ENCODE measurements at places on chromosomes 2 and 18.

DNA sequence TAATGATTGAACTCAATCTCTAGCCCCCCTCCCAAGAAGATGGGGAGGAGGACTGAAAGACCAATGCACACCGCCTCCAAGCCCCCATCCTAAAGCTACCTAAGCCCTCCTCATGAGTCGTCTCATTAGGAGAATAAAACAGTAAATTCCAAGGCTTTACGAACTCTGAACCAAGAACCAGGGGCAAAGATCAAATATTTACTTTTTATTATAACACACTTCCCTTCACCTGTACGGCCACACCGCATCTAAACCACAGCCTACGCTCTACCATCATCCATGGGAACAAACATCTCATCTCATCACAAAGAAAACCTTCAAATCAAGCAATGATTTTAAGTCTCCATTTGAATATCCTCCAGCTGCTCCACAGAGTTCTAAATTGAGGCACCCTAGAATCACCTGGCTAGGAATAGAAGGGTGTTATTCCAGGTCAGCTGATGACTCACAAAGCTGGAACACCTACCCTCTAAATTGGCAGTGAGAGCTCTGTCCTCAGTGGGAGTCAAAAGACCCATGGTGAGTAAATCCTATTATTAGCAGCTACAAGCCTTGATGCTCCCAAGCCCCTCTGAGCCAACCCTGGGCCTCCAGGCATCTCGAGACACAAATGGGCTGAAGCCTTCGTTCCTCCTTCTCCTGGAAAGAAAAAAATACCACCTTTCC is 45.6 kb upstream of the BZW1 start:
- DNase-seq = no peak

DNA sequence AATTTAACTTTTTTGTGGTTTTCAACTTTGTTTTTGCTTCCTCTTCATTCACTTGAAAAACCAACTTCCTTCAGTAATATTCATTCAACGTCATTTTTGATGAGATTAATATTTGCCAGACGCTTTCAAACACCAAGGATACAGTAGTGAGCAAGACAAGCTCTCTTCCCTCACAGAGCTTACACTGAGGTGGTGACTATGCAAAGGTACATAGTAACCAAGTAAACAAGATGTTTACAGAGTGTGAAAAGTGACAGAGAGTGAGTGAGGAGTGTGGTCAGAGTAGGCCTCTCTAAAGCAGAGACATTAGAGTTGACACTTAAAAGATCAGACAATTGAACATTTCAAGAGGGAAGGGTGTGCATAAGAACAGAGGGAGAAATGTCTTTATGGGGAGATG is 155.5 kb downstream of the TMEM247 start:
- no peak for DNase-seq

DNA sequence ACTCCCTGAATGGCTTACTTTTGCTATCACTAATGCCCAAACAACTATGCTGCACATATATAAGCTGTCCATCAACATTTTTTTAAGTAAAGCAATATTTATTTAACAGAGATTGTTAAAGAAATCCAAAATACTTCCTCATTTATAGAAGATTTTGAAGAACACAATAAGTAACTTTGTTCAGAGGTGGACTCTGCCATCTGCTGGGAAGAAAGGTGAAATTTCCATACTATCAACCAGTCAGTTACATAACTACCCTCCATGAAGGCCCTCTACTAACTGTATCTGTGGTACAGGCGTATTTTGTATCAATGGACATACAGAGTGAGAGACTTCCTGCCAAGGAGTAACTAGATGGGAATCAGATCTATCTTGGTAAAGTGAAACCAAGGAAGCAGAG is 106.0 kb downstream of the DTNB start:
- DNase-seq = no peak

GRCh38 chr2:26652361-26653041 is 11.3 kb upstream of the CIB4 start:
- no peak for DNase-seq

DNA sequence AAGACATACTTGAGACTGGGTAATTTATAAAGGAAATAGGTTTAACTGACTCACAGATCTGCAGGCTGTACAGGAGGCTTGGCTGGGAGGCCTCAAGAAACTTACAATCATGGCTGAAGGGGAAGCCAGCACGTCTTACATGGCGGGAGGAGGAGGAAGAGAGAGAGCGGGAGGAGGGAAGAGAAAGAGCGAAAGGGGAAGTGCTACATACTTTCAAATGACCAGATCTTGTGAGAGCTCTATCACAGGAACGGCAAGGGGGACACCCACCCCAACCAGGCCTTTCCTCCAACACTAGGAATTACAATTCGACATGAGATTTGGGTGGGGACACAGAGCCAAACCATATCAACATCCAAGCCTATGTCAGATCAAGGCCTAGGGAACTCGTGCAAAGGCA is 24.2 kb downstream of the MYL12B start:
- no peak for DNase-seq

DNA sequence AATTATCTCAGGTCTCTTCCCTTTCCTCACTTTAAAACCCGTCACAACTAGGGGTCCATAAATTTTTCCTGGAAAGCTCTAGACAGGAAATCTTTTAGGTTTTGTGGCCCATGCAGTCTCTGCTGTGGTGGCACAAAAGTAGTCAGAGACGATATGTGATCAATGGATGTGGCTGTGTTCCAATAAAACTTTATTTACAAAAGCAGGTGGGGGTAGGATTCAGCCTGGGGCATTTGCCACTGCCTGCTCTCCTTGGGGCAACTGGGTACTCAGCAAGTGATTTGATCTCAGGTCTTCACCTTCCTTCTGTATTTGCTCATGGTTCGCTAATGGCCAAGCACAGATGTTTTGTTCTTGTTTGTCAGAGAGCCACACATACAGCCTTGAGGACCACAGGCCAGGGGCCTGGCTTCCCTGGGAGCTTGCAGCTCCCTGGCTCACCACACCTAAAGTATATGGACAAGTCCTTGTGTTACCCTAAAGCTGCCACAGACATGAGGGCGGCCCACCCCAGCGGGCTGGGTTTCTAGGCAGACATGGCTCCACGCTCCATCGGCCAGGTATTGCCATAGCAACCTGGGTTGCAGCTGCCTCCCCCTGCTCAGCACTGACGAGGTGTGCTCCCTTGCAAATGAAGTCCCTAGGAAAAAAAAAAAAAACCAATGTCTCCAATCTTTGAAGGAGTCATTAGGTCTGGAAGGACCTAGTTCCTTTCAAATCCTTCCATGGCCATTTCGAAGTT is 89.7 kb upstream of the YWHAQ start:
- no peak for DNase-seq

DNA sequence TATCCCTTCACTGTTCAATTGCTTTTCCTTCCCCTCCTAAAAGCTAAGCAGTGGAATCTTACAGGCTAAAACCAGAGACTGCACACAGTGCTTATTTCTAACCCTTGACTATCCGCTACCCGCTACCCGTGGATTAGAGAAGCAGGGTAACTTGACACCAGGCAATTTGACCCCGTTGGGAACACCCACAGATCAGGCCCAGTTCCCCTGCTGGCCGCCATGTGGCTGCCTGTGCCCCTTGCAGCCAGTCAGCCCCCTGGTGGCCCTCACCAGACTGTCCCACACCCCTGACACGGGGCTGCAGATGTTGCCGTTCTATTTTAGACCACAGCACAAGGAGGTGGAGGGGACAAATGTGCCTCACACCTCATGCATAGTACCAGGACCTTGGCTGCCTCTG is 74.8 kb downstream of the TXNL1 start:
- peak; percentile 69 for DNase-seq

GRCh38 chr2:235325151-235325550 is 168.7 kb upstream of the AGAP1 start:
- no peak for DNase-seq

- DNase-seq = peak; percentile 17
Measured at GRCh38 chr18:21660078-21660477, 44.5 kb downstream of the ABHD3 start.

- DNase-seq = no peak
Measured at GRCh38 chr2:73746015-73746876, 9.1 kb upstream of the TPRKB start.

DNA sequence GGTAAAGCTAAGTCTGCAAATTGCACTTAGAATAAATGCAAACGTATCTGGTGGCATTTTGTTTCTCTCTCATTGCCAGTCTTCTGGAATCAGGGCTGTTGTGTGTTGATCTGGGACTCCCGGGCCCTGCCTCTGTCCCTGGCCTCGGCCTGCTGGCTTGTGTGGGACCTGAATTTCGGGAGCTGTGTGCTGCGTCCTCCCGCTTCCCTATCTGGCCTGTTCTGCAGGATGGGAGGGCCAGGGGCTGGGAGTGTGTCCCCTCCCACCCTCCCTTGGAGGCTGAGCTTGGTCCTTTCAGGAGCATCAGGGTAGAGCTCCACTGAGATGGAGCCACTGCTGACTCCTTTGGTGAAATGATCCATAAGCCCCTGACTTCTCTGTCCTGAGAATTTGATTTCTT is 118.5 kb downstream of the ACKR3 start:
- no peak for DNase-seq

GRCh38 chr2:56647997-56648396 is 464.2 kb downstream of the CCDC85A start:
- DNase-seq = no peak

DNA sequence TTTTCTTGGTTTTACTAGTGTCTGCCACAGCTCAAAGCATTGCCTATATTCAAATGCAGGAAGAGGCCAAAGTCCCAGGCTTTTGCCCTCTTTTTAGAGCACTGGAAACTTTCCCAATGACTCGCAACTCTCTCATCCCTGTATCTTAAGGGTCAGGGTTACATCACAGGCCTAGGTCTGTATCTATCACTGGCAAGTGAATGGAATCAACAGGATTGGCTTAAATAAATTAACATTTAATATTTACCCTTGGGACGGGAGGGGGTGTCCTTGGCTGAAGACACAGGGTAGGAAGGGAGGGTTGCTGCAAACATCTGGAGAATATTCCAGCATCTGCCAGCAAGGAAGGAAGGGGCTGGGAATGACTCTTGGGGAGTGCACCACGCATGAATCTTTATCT is 242.6 kb downstream of the SLC4A3 start:
- no peak for DNase-seq

GRCh38 chr2:222102575-222103349 is 196.0 kb downstream of the PAX3 start:
- DNase-seq = no peak

DNA sequence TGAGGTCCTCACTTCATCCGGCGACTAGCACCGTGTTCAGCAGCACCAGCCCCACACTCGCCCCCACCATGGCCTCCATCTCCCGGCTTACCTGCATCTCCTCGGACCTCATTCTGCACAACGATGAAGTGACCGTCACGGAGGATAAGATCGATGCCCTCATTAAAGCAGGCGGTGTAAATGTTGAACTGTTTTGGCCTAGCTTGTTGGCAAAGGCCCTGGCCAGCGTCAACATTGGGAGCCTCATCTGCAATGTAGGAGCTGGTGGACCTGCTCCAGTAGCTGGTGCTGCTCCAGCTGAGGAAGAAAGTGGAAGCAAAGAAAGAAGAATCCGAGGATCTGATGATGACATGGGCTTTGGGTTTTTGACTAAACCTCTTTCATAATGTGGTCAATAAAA is 70.5 kb upstream of the MYCN start:
- DNase-seq = no peak

DNA sequence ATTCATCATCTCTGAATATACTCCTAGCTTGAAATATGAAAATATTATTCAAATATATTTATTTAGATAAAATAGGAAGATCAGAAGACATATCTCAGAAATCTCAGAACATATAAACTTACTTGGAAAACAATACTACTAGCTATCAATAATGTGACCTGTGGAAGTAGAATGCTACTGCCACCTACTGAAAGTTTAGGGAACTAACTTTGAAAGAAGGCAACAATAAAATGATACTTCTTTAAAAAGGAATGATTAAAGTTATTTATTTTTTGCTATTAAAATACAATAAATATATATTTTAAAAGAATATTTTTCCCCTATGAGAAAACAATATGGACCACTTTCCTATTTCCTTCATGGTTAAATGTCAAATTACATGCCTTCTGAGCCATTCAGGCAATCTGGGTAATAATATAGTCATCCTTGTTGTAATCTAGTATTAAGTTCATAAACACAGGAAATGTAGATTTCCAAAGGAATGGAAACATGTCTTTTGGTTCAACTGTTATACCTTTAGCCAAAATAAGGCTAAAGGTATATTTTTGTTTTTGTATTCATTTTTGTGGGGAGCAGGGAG is 26.0 kb downstream of the ACADL start:
- no peak for DNase-seq

DNA sequence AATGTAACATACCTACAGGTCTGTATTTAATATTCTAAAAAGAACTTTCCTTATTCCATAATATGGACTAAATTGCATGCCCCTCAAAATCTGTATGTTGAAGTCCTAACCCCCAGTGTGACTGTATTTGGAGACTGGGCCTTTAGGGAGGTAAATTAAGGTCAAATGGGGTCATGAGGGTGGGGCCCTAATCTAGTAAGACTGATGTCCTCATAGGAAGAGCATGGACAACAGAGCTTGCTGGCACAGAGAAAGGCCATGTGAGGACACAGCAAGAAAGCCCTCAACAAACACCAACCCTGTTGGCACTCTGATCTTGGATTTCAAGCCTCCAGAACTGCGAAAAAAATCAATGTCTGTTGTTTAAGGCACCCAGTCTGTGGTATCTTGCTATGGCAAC is 18.6 kb downstream of the SF3B1 start:
- DNase-seq = no peak

GRCh38 chr18:54961016-54961423 is 1.8 kb upstream of the CCDC68 start:
- DNase-seq = no peak

- DNase-seq = no peak
Measured at GRCh38 chr2:100213595-100213994, 71.2 kb upstream of the AFF3 start.

DNA sequence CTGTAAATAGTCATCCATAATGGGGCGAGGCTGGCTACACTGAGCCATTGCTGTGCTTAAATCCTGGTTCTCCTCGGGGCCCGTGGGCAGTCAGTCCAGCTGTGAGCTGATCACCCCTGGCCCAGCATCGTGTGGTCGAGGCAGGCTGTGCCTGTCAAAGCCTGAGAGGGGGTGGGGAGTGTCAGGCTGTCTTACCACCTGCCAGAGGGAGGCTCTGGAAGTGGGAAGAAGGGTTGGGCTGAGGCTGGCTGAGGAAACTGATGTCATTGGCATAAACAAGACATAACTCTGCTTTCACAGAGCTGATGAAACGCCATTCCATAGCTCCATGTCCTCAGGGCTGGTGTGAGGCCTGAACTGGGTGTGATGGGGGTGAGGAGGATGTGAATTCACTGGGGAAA is 49.7 kb downstream of the KLHL29 start:
- no peak for DNase-seq

DNA sequence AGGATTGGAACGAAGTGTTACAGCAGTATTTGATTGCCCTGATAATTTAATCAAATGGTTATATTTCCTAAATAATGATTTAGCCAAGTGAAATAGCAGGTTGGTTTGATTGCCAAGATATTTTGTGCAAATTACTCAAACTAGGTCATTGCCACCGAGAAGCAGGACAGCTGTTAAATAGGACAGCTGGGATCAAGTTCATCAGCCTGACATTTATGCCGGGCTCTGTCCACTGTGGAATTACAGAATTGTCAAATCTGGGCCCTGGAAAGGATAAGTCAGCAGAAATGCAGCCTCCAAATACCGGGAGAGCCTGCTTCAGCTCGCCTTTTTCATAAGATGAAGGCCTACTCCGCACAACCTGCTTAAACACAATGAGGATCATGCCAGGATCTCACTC is 73.9 kb upstream of the RPL31 start:
- DNase-seq = no peak
